Activated CD8-positive, alpha-beta memory T cell treated with anti-CD3 and anti-CD28 coated beads, Interleukin-2, amount 50 U/mL, for 48 hours (primary cell): ENCODE measurements at places on chromosomes 5 and 9.

DNA sequence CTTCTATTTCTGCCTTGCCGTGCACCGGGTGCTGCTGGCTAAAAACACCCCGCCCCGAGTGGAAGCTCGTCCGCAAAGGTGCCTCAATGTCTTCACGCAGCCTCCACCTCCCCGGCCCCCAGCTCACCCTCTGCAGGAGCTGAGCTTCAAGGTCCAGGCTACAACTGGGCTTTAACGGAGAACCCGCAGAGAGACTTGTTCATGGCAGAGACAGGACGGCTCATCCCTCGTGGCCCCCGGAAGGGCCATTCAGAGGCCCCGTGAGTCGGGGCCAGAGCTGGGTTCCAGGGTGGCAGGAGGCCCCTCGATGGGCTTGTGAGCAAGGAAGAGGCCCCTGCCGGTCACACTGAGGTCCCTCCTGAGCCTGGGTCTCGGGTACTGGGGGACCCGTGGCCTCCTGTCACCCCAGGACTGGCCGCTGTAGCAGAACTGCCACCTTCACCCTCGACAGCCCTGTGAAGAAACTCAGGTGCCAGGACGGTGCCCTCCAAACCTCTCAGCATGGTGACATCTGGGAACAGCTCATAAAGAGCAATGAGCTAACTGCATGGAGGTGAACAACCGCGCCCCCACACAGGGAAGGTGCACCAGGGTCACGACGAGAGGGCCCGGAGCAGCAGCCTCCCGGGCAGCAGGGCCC is 58.0 kb upstream of the UBAC1 start:
- DNase-seq: no peak

DNA sequence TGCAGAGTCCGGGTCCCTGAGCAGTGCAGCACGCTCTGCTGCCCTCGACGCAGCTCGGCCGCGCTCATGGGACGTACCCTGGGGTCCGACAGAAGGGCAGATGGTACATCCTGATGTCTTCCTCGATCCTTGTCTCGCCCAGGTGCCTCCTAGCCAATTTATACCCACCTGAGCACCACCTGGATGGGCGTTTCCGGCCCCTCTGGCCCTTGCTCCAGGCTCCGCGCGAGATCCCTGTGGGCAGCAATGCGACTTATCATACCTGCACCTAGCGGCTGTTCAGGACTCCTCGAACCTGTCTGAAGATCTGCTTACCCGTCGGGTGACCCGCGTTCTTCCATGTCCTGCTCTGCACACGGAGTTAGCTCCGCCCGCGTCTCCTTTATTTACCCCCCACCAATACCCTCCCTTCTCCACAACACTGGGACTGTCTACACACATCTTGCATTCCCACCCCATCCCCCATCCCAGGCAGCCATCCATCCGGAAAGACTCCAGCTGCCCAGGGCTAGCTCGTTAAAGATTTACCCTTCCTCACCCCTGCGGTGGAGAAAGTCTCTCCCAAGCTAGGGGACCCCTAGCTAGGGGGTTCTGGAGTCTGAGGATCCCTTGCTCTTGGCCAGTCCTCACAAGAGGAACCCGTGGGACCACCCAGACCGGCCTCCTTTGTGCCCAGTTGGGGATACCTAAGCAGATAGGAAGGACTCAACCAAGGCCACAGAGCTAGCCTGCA is at the start of gene KIF12:
TSS of gene KIF12 (minus strand) at position 357 of the 733 bp plus-strand sequence. CDS start at position 341, 16 bp downstream.
- DNase-seq: no peak

DNA sequence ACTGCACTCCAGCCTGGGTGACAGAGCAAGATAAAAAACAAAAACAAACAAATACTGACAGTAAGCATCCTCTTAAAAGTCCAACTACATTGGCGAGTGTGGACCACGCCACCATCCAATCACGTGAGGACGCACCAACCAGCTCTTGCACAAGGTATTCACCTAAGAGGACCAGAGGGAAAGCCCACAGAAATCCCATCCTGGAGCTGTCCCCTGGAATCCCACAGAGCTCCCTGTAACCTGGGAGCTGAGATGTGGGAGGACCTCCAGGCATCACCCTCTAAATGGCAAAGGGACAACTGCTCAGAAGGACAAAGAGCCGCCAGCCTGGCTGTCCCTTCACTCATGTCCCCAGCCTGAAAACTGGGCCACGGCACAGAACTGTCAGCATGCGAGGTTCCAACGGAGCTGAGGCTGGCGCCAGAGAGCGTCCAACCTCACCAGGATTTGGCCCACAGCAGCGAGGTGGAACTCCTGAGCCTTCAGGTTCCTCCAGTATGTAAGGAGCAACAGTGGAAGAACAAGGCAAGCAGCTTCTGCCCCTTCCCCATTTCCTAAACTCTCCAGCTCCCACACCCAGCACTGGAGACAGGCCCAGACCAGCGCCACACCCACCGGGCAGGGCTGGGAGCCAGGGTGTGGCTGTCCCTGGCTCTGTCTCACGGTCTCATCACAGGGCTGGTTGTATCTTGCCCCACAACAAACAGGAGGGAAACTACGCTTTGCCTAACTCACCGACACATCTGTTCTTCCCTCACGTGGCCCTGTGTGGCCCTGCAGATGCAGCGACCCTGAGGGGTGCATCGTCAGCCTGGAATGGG is 15.2 kb downstream of the IPPK start:
- DNase-seq: no peak

DNA sequence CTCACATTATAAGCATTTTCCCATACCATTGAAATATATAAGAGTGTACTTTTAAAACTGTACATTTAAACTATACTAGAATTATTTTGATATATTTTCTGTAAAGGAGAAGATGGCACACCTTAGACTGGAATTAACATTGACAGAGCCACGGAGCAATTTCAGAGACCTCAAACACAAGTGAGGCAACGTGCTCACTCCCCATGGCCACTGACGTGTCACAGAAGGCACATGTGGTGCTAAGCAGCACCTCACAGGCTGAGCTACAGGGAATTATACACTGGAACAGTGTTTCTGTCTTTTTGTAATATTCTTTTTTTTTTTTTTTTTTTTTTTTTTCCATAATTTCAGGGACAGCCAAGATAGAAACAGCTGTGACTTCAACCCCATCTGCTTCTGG is 66.5 kb downstream of the NUP214 start:
- no peak for DNase-seq

GRCh38 chr9:35760651-35761050 is 6.6 kb upstream of the MSMP start:
- DNase-seq: no peak

- no peak for DNase-seq
These were observed 181.9 kb downstream of the ADAMTS6 start for GRCh38 chr5:65299861-65300260.

DNA sequence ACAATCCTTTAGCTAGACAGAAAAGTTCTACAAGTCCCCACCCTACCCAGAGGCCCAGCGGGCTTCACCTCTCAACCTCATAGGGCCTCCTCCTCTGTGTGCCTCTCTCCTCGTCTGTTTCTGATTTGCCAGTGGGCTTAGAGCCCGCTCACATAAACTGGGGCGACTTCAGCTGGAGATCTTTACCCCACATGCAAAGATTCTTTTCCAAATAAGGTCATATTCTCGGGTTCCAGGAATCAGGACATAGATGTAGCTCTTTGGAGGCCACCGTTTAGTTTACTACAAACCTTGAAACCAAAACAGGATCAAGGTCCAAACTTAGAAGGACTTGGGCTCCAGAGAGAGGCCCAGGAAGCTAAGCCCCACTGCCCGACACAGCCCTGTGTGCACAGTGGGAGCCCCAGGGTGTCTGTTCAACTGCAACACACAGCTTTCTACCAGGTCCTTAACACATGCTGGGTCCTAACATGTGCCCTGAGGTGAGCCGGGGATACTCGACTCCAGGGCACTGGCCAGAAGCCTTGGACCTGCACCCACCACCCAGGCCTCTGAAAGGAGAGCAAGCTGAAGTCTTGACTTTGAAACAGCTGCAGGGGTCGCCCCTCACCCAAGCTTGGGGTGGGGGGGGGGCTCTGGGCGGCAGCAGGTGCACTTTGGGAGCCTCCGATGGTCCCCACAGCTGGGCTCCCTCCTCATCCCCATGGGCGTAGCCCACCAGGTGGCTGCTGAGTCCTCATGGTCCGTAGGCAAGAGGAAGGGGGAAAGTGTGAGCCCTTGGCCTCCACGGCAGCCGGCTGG is 26.8 kb upstream of the SLC12A7 start:
- no peak for DNase-seq

DNA sequence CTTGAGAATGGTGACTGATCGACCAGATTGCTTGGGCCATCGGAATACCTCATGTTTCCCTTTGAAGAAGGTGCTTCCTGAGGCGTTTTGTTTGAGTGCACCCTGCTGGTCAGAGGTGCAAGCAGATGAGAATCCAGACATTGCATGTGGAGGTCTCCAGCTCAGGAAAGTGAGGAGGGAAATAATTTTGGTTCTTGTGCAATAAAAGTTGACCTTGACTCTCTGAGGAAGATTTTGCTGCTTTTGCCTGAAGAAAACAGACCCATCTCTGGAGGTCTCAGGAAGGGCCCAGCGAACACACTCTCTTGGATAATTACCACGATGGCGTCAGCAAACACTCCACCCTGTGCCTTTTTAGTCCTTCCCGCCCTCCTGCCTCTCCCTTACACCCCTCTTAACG is 69.7 kb downstream of the GRAMD2B start:
- DNase-seq: no peak

DNA sequence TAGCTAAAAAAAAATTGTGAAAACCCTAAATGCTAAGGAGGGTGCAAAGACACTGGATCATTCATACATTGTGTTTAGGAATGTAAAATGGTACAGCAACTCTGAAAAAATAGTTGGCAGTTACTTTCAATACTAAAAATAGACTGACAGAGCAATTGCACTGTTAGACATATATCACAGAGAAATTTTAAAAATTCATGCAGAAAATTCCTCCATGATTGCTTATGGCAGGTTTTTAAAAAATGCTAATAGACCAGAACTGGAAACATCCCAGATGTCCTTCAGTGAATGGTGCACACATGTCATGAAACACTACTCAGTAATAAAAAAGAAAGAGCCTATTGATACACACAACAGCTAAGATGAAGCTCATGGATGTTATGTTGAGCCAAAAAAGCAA is 349.8 kb upstream of the DAB2 start:
- no peak for DNase-seq

DNA sequence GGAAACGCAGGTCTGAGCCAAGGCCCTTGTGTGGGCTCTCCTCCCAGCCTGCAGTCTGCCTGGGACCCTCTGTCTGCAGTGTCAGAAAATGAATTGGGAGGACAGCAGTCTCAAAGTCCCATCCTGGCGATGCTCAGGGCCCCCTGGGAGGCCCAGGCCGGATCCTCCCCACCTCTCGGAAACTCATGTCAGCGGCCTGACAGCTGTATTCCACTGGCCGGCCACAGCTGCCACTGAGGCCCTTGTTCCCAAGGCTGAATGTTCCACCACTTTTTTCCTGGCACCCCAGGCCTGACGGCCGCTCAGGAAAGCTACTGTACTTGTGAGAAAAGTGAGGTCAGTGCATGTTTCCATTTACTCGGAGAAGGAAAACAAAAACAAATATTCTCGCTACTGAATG is 180.0 kb downstream of the FGF18 start:
- no peak for DNase-seq

DNA sequence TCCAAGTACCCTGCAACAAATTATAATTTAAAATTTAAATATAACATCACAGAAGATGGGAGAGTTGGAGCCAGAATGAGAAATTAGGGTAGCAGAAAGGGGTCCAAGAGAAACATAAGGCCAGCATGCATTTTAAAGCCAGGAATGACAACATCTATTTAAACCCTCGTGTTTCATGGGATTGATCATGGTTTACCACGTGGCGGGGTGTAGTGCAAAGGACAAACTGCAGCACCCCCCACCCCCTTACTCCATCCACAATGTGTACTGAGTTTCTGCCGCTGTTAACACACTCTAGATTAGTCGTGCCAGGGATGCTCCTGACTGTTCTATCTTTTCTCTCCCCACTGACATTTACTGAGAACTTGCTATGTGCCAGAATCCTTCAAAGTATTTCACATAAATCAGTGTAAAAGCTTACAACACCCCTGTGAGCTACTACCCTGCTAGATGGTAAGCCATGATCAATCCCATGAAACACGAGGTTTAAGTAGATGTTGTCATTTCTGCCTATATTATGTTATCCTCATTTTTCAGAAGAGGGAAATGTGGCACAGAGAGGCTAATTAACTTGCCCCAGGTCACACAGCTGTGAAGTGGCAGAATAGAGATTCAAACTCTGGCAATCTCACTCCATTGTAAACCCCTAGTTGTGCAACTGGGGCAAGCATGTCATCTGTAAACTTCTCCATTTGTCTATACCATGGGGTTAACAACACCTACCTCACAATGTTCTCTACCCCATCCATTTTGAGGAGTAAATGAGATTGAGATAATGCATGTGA is 136.3 kb downstream of the ENTREP1 start:
- no peak for DNase-seq

GRCh38 chr9:37338218-37338617 is 84.3 kb upstream of the GRHPR start:
- no peak for DNase-seq

- no peak for DNase-seq
These were observed 70.4 kb upstream of the PRDM9 start for GRCh38 chr5:23437011-23437410.

- no peak for DNase-seq
These were observed 82.0 kb downstream of the PHF2 start for GRCh38 chr9:93658184-93658925.

- no peak for DNase-seq
These were observed 154.7 kb downstream of the FAM114A2 start for GRCh38 chr5:153883854-153884611.

DNA sequence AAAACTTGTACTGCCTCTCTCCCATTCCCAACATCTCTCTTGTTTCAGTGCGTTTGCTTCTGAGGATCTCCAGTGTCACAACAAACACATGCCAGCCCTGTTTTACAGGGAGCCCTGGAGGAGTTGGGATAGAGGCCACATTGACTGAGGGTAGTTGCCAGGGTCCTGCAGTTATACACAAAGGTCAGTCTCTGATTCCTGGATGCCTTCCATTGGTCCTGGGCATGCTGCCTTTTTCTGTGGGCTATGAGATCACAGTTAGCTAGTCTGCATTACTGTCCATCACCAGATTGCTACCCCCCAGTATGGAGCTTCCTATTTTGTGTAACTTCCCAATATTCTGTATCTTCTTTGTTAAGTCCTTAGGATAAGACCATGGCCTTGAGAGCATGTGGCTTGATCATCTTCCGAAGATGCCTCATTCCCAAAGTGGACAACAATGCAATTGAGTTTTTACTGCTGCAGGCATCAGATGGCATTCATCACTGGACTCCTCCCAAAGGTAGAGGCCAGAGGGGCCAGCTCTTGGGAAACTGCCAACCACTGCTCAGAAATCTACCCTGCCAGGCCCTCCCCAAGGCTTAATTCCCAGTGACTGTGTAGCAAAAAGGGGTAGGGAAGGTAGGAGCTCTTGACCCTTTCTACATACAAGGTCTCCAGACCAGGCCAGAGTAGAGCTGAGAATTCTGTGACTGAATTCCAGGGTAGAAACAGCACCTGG is 9.5 kb downstream of the NUDT2 start:
- DNase-seq: no peak

GRCh38 chr9:20903212-20903611 is 128.2 kb downstream of the HACD4 start:
- no peak for DNase-seq

- DNase-seq: no peak
These were observed 526.1 kb downstream of the TLR4 start for GRCh38 chr9:118230329-118230728.

GRCh38 chr5:158430166-158430797 is 571.3 kb upstream of the CLINT1 start:
- no peak for DNase-seq

GRCh38 chr5:3324421-3325101 is 271.1 kb upstream of the IRX1 start:
- DNase-seq: no peak

GRCh38 chr5:54732108-54732507 is 214.5 kb downstream of the SNX18 start:
- DNase-seq: no peak
